Epithelial cell of proximal tubule (primary cell): ENCODE measurements at places on chromosomes 11 and 22. TPM values are rescaled to one million over a fixed set of nuclear protein-coding genes. Genes with fewer than 3 reads are reported as not detected.

DNA sequence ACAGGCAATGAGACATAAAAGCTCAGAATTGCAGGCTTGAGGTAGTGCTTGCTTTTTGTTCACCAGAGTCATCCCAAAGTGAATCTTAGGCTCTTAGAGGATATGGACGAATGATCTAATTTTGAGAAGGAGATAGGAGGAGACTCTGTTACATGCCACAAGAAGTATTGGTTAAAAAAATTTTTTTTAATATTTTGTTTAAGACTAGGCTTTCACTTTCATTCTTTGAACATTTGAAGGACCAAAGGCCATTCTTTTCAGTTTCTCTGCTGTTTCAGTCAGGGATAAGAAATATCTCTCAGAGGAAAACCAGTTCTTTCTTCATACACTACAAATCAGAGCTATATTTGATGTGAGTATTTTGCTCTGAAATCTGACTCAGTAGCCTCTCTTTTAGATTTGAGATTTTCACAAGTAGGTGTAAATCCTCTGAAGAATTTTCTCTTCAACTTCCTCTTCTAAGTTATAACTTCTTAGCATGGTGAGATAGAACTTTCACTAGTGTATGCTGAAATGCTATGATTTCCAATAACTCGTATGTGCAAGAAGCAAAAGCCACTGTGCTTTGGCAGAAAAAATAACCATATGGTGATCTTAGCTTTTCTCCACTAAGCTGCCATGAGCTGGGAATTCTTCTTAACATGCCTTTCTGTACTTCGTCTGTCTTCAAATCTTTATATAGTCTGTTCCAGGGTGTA lies 24.1 kb upstream of the FAM181B start:
- no peak for DNase-seq

DNA sequence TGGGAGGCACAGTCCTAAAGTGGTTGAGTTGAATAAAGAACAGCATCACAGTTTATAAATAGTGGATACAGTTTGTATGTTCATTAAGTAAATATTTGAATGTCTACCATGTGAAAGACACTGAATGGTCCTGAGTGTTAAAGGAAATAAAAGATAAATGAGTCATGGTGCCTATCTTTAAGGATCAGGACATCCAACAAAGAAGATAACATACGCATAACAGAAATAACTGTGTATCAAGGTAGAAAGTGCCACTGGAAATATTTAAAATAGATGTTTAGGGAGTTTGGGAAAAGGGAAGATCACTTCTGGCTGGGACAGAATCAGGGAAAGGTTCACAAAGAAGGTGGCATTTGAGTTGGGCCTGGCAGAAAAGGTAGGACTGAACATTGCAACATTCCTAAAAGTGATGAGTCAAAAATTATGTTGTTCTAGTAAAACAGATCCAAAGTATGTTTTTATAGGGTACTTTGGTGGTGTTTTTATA lies 41.5 kb downstream of the CSTPP1 start:
- DNase-seq = no peak

GRCh38 chr11:57175478-57175877 lies 6.3 kb upstream of the LRRC55 start:
- no peak for DNase-seq

DNA sequence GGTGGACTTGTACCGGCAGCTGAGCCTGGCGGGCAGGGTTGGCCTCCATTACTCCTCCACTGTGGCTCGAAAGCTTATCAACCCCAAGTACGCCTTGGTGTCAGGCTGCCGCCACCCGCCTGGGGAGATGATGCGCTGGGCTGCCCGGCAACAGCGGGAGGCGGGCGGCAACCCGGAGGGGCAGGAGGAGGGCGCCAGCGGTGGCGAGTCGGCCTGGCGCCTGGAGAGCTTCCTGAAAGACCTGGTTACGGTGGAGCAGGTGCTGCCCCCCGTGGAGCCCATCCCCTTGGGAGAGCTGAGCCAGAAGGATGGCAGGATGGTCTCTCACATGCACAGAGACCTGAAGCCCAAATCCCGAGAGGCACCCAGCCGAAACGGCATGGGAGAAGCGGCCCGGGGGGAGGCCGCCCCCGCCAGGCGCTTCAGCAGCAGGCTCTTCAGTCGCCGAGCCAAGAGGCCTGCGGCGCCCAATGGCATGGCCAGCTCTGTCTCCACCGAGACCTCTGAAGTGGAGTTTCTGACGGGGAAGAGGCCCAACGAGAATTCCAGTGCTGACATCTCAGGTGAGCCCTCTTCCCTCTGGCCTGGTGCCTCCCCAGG lies 26.7 kb downstream of the FAM83F start:
- no peak for DNase-seq

DNA sequence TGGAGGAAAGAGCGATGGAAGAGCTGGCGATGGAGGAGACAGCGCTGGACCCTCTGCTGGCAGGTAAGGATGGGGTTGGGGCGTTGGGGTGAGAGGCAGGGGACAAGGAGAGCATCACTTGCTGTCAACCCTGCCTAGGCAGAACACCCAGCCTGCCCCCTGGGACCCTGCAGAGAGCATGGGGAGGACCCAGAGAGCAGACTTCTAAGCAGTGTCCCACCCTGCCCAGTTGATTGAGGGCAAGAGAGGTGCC lies 111.6 kb upstream of the ANO1 start:
- DNase-seq = no peak

- no peak for DNase-seq
These were observed 2.6 kb upstream of the OR52W1 start for GRCh38 chr11:6196396-6196795.

GRCh38 chr22:31079095-31079642 lies 1.9 kb upstream of the SMTN start:
- DNase-seq = no peak

DNA sequence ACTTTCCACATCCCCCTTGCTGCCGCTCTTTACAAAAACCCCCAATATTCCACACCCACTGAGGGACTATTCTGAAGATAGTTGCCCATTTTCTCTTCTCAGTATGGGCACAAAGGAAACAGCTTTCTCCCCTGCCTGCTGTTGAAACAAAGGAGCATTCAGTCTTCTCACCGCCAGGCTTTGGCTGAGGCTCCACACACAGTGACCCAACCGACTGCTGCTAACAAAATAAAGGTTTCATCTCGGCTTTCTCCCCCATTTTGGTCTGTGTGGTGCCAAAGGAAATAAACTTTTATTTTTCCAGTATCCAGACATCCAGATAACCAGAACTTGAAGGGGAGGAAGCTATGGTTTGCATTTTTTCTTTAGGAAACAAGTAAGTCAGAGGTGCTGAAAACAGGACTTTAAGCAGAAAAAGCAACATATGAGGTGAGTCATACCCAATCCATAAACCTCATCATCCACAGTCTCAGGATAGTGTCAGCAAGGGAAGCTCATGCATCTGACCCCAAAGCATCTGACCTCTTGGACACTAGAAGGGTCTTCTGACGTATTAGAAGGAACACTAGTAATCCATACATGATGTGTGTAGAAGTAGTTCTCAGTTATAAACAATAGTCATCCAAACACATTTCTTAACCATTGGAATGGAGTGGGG lies 6.4 kb downstream of the CLMP start:
- no peak for DNase-seq

DNA sequence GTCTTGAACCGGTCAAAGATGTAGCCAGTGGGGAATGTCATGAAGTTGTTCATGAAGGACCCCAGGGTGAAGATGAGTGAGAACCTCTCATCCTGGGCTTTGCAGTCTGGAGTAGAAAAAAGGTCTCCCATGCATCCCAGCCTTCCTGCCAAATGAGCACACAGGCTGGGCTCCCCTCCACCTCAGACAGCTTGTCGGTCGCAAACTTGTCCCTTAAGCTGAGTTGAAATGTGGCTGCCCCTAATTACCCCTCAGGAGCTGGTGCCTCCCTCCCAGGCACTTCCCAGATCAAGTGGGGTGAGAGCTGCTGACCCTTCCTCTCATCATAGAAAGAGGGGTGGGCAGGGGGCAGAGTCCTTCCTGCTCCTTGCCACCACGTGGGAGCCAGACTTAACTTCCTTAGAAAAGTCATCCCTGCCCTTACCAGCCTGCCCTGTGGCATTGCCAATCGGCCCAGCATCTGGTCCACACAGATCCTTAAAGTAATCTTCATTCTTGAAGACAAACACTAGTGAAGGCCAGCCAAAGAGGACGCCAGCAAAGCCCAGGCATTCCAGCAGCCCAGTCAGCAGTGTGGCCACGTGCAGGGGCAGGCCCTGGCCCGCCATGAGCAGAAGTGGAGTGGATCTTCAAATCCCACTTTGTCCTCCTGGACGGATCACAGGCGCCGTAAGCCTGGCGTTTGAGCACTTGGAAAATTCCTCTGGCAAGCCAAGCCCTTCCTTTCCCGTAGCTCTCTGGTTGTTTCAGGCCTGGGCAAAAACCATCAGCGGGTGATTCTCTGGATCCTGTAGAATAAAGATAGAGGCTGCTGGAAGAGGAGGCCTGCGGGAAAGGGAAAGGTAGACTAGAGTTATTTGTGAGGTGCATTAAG lies 1.1 kb downstream of the SLC43A3 start:
- DNase-seq = no peak

DNA sequence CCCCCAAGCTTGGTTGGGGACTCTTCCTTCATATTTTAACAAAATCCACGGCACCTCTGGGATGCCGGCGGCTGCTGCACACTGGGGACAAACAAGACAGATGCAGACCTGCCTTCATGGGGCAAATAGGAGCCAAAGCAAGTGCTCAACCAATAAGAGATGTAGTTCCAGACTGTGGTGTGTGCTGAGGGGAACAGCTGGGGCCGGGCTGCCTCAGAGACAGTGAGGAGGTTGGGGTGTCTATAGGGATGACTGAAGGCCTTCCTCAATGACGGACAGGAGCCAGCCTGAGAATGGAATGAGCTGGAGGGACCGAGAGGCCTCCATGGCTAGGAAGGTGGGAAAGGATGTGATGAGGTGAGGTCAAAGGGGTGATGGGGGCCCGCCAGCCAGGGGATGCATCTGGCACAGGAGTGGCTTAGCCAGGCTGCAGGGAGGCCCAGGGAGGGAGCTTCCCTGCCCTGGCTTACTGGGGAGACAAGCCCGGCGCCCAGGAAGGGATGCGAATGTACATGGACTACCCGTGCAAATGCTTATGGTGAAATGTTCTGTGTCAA lies 10.3 kb upstream of the CTSD start:
- DNase-seq = no peak

- peak; percentile 72 for DNase-seq
These were observed 39.0 kb upstream of the CHKA start for GRCh38 chr11:68160100-68160695.

GRCh38 chr11:1854949-1855885 lies 2.3 kb downstream of the LSP1 start:
- DNase-seq = no peak

DNA sequence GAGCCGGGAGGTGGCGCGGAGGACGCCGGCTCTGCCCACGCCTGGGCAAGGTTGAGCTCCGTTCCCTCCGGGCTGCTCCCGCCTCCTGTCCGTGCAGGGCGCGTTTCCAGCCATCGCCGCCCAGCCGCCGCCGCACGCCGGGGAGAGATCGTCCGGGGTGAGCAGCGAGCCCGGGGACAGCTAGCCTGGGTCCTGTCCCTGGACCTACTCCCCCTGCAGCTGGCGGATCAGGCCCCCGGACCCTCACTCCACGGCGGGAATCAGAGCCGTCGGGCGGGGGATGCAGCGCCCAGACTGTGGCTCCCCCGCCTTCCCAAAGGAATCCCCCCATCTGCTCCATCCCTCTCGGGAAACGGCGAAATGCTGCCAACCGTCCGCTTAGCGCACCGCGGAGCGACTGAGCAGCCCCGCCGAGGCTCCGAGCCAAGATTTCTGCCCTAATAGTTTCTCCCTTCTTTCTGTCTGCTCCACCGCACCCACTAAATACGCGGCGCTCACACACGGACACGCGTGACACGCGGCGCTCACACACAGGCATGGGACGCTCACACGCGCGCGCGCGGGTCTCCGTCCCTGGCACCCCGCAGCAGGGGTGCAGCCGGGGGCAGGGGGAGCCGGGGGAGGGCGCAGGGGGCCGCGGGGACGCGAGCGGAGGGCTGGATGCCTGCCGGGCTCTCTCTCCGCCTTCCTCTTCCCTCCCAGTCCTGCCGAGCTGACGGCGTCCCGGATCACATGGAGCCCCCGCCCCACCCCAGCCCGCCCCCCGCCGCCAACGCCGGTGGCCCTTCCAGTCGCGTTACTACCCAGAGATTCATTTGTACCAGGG lies at the start of gene KCNJ5:
Gene KCNJ5 (plus strand): TSS at position 814 of the 826 bp plus-strand sequence. CDS start 19,918 bp downstream, outside the sequence.
- DNase-seq = no peak

DNA sequence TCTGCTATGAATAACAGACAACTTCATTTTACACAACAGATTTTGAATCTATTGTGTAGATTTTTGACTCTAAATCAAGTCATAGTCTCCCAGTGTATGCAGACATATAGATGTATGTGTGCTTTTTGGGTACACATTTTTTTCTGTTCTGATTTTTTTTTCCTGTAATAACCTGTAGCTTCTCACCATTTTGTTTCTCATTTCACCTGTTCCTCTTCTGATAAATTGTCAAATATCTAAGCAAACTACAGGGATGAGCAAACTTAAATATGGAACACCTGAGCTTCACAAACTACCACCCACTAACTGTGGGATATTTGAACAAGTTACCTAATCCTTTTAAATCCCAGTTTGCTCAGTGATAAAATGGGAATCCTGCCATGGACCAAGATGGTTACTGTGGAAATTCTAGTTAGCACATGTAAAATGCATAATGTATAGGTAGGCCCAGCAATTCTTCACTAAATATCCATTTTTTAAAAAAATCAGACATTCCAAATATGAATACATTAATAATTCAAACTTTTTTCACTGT lies 15.7 kb downstream of the LGR4 start:
- no peak for DNase-seq

GRCh38 chr22:16819249-16819648 lies 6.0 kb downstream of the XKR3 start:
- DNase-seq = no peak

DNA sequence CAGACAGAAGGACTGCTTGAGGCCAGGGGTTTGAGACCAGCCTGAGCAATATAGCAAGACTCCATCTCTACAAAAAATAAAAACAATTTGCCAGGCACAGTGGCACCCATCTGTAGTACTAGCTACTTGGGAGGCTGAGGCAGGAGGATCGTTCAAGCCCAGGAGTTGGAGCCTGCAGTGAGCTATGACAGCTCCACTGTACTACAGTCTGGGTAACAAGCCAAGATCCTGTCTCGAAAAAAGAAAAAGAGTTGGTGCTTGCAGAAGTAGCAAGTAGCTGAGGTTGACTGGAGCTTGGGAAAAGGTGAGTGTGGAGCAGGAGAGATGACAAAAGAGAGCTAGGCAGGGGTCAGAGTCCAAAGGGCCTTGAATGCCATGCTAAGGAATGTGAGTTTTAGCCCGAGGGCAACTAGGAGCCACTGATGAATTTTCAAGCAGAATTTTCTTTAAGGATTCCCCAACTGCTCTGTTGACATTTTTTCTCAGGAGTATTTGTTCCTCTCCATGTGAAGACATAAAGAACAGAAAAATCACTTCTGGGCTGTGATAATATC lies 3.1 kb downstream of the AP1B1 start:
- DNase-seq = no peak

DNA sequence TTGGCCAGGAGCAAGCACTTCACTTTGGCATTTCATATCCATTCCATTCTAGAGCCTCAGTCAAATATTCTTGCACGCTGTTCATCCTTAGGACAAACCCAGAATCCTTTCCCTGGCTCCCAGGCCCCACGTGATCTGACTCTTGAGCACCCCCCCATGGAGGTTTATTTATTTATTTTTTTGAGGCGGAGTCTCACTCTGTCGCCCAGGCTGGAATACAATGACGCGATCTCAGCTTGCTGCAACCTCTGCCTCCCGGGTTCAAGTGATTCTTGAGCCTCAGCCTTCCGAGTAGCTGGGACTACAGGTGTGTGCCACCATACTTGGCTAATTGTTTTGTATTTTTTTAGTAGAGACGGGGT lies 12.7 kb upstream of the TSGA10IP start:
- no peak for DNase-seq

Gene MYRF
- total RNA-seq = 7.6 and 25.0 TPM in 2 replicates

Gene MUC2
- not detected in 2 replicates for total RNA-seq

Gene PC
- 4.7 and 10.6 TPM in 2 replicates for total RNA-seq

Gene MS4A7
- total RNA-seq = not detected in 2 replicates

Gene TEX12
- total RNA-seq = not detected in 2 replicates

Gene FAM83F
- total RNA-seq = 3.3 and 3.5 TPM in 2 replicates

Gene OR10D3
- not detected in 2 replicates for total RNA-seq
